T-helper 17 cell (primary cell): ENCODE measurements at places on chromosomes 6 and 20. TPM values are rescaled to one million over a fixed set of nuclear protein-coding genes. Genes with fewer than 3 reads are reported as not detected.

Gene PEX3
- total RNA-seq = 10.2 TPM

Gene OTOR
- total RNA-seq = not detected

Gene KHDC1L
- not detected for total RNA-seq

Gene MMUT
- 8.6 TPM for total RNA-seq

Gene KIF6
- total RNA-seq = not detected

Gene HAO1
- total RNA-seq = not detected

Gene C2
- 2.1 TPM for total RNA-seq

Gene DPPA5
- not detected for total RNA-seq

Gene UBE3D
- 5.0 TPM for total RNA-seq

Gene FGD2
- total RNA-seq = 12.6 TPM

Gene OXT
- 0.62 TPM for total RNA-seq

Gene DLK2
- 0.25 TPM for total RNA-seq

Gene SLC26A8
- not detected for total RNA-seq

Gene PRSS16
- 2.0 TPM for total RNA-seq

Gene VSX1
- total RNA-seq = not detected

Gene RHAG
- total RNA-seq = not detected

Gene SLC44A4
- 0.10 TPM for total RNA-seq

Gene RNF39
- total RNA-seq = not detected

Gene CBLN4
- not detected for total RNA-seq

Gene TCP11
- total RNA-seq = not detected
